ENCODE measurements at places on chromosomes 2 and 18. TPM values are rescaled to one million over a fixed set of nuclear protein-coding genes. Genes with fewer than 3 reads are reported as not detected.

DNA sequence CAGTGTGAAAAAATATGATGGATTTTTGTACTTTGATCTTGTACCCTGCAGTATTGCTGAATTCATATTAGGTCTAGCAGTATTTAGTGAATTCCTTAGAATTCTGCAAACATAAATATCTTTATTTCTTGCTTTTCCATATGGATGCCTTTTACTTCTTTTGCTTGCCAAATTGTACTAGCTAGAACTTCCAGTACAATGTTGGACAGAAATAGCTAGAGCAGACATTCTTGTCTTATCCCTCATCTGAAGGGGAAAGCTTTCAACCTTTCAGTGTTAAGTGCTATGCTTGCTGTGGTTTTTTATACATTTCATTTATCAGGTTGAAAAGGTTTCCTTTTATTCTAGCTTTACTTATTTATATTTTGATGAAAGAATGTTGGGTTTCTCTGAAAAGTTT, 1321.9 kb upstream of the CHAC2 start:
- no peaks in the 10 kb centered on the region for H3K4me1 ChIP-seq
- no peak for DNase-seq
- H3K27ac ChIP-seq, result no peak overlapping the region
- no peaks in the 10 kb centered on the region for H3K36me3 ChIP-seq
- H3K27me3 ChIP-seq, result no peaks in the 10 kb centered on the region

GRCh38 chr2:239160226-239161143, 240.3 kb downstream of the HDAC4 start:
- no peak overlapping the region for H3K4me3 ChIP-seq
- DNase-seq, result peak; percentile 41
- no peaks in the 10 kb centered on the region for H3K27me3 ChIP-seq

DNA sequence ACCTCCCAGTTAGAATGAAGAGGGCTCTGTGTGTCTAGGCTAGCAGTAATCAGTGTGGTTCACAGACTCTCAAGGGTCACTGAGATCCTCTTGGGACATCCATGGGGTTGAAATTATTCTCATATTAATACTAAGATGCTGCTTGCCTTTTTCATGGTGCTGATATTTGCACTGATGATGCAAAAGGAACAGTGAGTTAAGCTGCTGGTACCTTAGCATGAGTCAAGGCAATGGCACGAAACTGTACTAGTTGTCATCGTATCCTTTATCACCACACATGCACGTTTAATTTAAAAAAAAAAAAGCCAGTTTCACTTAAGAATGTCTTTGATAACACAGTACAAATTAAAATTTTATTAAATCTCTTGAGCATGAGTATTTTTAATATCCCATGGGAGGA, 151.9 kb upstream of the TANK start:
- H3K4me3 ChIP-seq, result no peak overlapping the region
- no peaks in the 10 kb centered on the region for H3K27me3 ChIP-seq
- H3K4me1 ChIP-seq, result no peaks in the 10 kb centered on the region
- no peaks in the 10 kb centered on the region for H3K36me3 ChIP-seq

DNA sequence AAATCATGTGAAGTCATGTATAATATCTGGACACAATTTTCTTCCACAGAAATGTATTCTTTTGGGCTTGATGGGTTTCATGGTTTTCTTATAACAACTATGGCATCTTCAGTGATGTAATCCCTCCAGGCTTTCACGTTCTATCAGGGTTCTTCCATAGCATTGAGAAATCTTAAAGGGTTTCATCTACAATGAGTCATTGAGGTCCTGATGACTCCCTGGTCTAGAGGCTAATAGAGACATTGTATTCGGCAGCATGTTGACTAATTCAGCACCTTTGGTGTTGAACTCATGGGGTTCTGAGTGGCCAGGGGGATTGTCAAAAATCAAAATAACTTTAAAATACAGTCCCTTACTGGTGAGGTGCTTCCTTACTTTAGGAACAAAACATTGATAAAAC, 614.0 kb upstream of the CRIM1 start:
- no peaks in the 10 kb centered on the region for H3K36me3 ChIP-seq
- H3K27me3 ChIP-seq, result no peaks in the 10 kb centered on the region
- no peak overlapping the region for H3K4me3 ChIP-seq
- no peak overlapping the region for H3K27ac ChIP-seq

DNA sequence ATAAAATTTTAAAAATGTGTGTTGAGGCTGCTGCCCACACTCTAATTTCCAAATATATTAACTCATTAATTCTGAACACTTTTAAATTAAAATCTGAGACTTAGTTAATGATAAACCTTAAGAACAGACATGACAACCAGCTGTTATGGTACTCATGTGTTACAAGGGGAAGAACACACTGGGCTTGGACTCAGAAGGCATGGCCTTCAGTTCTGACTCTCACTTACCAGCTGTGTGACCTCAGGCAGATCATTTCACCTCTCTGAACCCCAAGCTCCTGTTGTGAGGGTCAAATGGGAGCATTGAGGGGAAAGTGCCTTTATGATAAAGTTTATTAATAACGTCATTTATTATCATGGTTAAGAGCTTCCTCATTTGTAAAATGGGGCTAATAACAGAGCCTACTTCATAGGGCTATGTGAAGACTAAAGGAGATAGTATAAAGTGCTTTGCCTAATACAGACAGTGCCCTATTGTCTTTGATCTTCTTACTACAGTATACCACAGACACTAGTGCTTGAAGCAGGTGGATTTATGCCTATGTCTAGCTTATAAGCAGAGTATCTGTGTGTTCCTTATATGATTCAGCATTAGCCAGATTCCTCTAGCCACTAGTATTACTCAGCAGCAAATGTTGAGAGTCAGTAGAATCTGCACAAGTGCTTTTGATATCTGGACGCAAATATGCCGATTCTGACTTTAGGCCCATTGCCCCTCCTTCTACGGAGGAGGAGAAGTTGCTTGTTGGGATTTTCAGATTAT, 99.6 kb downstream of the SGPP2 start:
- H3K4me1 ChIP-seq, result peaks cover 2% of the 10 kb centered on the region
- no peaks in the 10 kb centered on the region for H3K36me3 ChIP-seq
- no peak for DNase-seq
- H3K27ac ChIP-seq, result no peak overlapping the region
- no peaks in the 10 kb centered on the region for H3K27me3 ChIP-seq

DNA sequence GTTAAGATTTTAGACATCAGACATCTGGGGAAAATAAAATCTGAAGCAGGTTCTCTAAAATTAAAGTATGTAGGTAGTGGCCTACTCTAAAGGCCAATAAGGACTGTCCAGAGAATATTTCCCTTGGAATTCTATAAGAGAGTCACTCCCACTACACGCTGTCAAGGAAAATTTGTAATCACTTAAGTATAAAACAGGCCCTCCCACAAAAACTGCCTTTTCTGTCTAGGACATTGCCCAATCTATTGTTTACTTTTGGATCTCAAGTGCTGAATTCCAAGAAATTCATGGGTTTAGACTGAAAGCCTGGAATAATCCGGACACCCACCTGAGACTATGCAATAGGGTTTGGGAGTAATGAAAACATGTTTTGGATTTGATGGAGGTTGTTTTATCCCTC, 1.7 kb upstream of the SRBD1 start:
- no peak overlapping the region for H3K4me3 ChIP-seq
- no peak for DNase-seq
- H3K4me1 ChIP-seq, result peaks cover 11% of the 10 kb centered on the region
- H3K27me3 ChIP-seq, result no peaks in the 10 kb centered on the region
- H3K36me3 ChIP-seq, result no peaks in the 10 kb centered on the region
- no peak overlapping the region for H3K27ac ChIP-seq

The RNMT gene
- 30.9 TPM for total RNA-seq

The EFEMP1 gene
- total RNA-seq, result 301 TPM

The LYG2 gene
- total RNA-seq, result not detected

GRCh38 chr2:69114534-69114933, 101.6 kb downstream of the ANTXR1 start:
- no peaks in the 10 kb centered on the region for H3K4me1 ChIP-seq
- no peaks in the 10 kb centered on the region for H3K27me3 ChIP-seq
- DNase-seq, result no peak
- no peak overlapping the region for H3K4me3 ChIP-seq
- H3K27ac ChIP-seq, result no peak overlapping the region

The ERICH2 gene
- 5.6 TPM for total RNA-seq

The NT5DC4 gene
- total RNA-seq, result not detected

GRCh38 chr2:215796140-215796855, 217.1 kb downstream of the MREG start:
- H3K27ac ChIP-seq, result no peak overlapping the region
- no peak overlapping the region for H3K4me3 ChIP-seq
- no peaks in the 10 kb centered on the region for H3K27me3 ChIP-seq
- no peak for DNase-seq

- no peak overlapping the region for H3K27ac ChIP-seq
- no peaks in the 10 kb centered on the region for H3K36me3 ChIP-seq
- no peak overlapping the region for H3K4me3 ChIP-seq
- no peaks in the 10 kb centered on the region for H3K4me1 ChIP-seq
- H3K27me3 ChIP-seq, result no peaks in the 10 kb centered on the region
- DNase-seq, result no peak
These were observed 129.3 kb upstream of the STON1 start for GRCh38 chr2:48400553-48401164.

DNA sequence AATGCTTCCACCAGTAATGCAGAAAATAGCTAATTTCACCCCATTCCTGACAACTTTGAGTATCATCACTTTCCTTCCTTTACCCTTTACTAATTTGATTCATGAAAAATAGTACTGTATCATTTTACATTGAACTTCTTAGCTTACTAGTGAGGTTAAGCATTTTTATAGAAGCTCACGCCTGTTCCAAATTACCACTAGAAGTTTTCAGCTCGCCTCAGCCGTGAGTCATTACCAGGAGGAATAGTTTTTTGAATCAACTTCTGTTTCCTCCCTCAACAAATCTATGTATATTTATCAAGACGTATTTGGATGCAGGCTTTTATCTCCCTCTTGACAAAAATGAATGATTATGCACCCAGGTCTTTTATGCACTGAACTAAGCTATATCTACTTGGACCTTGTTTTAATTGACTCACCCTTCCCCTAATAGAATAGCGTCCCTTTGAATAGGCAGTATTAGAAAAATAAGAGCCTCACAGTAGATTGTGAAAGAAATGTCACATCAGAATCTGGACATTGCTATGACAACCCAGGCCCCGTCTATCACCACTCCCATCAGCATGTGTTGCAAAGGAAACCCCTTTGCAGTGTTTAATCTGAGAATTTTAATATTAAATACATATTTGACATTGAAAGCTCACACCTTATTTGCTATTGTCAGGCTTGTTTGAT, 207.4 kb upstream of the NRP2 start:
- no peak overlapping the region for H3K27ac ChIP-seq
- H3K4me3 ChIP-seq, result no peak overlapping the region
- H3K36me3 ChIP-seq, result no peaks in the 10 kb centered on the region
- no peaks in the 10 kb centered on the region for H3K27me3 ChIP-seq
- no peaks in the 10 kb centered on the region for H3K4me1 ChIP-seq

DNA sequence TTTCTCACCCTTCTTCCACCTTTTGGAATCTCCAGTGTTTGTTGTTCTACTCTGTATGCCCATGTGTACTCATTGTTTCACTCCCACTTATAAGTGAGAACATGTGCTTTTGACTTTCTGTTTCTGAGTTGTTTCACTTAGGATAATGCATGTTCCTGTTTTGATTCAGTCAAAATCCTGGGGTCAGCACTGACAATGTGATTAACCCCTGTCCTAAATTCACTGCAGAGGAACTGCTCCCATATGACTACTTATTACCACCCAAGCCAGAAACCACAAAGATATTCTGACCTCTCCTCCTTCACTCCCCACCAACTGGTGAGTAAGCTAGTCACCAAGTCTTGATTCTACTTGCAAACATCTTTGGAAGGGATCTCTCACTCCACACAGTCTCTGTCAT, 251.4 kb upstream of the TCF4 start:
- DNase-seq, result no peak
- no peaks in the 10 kb centered on the region for H3K27me3 ChIP-seq
- no peaks in the 10 kb centered on the region for H3K36me3 ChIP-seq

- H3K4me1 ChIP-seq, result no peaks in the 10 kb centered on the region
- no peak for DNase-seq
- H3K4me3 ChIP-seq, result no peak overlapping the region
- H3K27ac ChIP-seq, result no peak overlapping the region
These were observed 154.7 kb downstream of the TWIST2 start for GRCh38 chr2:239002591-239002953.

All from upper lobe of right lung (tissue), 1 donor.